ENCODE measurements at places on chromosomes 7 and 10. TPM values are rescaled to one million over a fixed set of nuclear protein-coding genes. Genes with fewer than 3 reads are reported as not detected.

GRCh38 chr10:60414111-60414510 is 24.4 kb upstream of the ANK3 start:
- no peaks in the 10 kb centered on the region for H3K36me3 ChIP-seq
- H3K27ac ChIP-seq: no peak overlapping the region
- no peaks in the 10 kb centered on the region for H3K4me1 ChIP-seq
- H3K27me3 ChIP-seq: peaks cover 19% of the 10 kb centered on the region

DNA sequence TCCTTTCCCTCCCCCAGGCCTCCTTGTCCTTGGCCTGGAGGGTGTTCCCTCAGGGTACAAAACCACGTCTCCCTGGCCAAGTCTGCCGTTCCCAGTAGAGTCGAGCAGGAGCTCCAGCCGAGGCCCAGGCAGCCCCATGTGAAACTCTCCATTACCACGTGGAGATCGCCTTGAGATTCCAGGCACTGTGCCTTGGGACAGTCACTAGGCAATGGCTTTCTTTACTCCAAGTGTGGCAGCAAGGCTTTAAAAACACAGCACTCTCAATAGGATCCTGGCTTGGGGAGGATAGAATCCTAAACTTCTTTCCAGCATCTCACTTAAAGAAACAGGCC is 57.5 kb downstream of the PLXNA4 start:
- H3K27ac ChIP-seq: no peak overlapping the region
- H3K27me3 ChIP-seq: no peaks in the 10 kb centered on the region
- no peak overlapping the region for H3K4me3 ChIP-seq

WEE2 gene
- total RNA-seq: 0.16 TPM

- no peaks in the 10 kb centered on the region for H3K27me3 ChIP-seq
- H3K27ac ChIP-seq: no peak overlapping the region
- H3K4me1 ChIP-seq: peaks cover 9% of the 10 kb centered on the region
- H3K36me3 ChIP-seq: no peaks in the 10 kb centered on the region
- no peak for DNase-seq
These were observed 32.3 kb upstream of the LYZL1 start for GRCh38 chr10:29256586-29256985.

GRCh38 chr10:82942286-82943099 is 1067.5 kb downstream of the NRG3 start:
- no peaks in the 10 kb centered on the region for H3K27me3 ChIP-seq
- no peaks in the 10 kb centered on the region for H3K36me3 ChIP-seq
- DNase-seq: no peak
- H3K27ac ChIP-seq: no peak overlapping the region
- H3K4me1 ChIP-seq: no peaks in the 10 kb centered on the region
